ENCODE measurements at places on chromosomes 2 and 18.

GRCh38 chr2:25699216-25699615 lies 25.8 kb upstream of the DTNB start:
- no peak for DNase-seq

DNA sequence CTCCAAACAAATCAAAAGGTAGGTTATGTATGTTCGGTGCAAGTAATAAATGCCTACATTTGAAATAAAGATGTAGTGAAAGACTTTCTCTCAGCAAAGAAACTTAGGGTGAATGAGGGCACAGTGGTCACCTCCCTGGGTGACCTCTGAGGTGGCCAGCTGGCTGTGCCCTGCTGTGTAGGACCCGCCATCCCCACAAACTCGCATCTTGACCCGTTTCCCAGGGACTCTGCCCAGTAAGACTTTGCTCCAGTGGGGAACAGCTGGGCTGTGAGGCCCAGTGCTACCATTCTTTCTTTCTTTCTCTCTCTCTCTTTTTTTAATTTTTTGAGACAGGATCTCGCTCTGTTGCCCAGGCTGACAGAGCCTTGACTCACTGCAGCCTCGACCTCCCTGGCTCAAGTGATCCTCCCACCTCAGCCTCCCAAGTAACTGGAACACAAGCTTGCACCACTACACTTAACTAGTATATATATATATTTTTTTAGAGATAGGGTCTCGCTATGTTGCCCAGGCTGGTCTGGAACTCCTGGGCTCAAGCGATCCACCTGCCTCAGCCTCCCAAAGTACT lies 8.2 kb upstream of the GAREM2 start:
- DNase-seq, result no peak

DNA sequence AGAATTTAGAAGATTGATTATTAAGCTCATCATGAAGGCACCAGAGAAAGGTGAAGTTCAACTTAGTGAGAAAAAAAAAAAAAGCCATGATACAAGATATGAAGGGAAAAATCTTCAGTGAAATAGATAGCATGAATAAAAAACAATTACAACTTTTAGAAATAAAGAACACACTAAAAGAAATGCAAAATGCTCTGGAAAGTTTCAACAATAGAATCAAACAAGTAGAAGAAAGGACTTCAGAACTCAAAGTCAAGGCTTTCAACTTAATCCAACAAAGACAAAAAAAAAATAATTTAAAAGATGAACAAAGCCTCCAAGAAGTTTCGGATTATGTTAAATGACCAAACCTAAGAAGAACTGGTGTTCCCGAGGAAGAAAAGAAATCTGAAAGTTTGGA lies 105.5 kb downstream of the GRB14 start:
- DNase-seq, result no peak

DNA sequence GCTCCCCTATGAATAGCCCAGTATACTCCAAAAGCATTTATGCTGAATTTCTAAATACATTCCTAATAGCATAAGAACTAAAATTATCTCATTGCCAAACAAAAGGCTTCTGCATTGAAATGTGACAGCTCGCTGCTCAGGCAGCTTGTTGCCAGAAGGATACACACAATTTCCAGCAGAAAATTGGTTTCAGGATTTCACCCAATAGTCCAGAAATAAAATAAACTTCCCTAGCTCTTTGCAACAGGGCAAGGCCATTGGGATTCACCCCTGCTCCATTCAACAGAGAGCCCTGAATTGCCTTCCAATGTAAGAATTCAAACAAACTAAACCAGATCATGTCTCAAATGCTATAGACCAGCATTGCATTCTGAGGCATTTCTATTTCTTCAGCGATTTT lies 70.7 kb downstream of the RBM43 start:
- no peak for DNase-seq

- DNase-seq, result no peak
These were observed 172.5 kb downstream of the FIGN start for GRCh38 chr2:163563336-163563735.

- DNase-seq, result no peak
These were observed 8.2 kb downstream of the ERBB4 start for GRCh38 chr2:212530373-212530772.

DNA sequence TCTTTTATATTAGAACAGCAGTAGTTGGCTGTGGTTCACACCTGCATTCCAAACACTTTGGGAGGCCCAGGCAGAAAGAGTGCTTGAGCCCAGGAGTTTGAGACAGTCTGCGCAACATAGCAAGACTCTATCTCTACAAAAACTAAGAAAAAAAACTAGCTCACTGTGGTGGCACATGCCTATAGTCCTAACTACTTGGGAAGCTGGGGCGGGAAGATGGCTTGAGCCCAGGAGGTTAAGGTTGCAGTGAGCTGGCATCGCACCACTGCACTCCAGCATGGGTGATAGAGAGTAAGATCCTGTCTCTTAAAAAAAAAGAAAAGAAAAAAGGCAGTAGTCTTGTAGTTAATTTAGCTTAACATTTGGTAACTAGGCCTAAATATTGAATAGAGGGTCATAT lies 136.6 kb downstream of the AGPS start:
- no peak for DNase-seq

GRCh38 chr2:40488101-40488601 lies 36.3 kb upstream of the SLC8A1 start:
- no peak for DNase-seq

- DNase-seq, result no peak
These were observed 367.6 kb downstream of the EIPR1 start for GRCh38 chr2:3010001-3010400.

DNA sequence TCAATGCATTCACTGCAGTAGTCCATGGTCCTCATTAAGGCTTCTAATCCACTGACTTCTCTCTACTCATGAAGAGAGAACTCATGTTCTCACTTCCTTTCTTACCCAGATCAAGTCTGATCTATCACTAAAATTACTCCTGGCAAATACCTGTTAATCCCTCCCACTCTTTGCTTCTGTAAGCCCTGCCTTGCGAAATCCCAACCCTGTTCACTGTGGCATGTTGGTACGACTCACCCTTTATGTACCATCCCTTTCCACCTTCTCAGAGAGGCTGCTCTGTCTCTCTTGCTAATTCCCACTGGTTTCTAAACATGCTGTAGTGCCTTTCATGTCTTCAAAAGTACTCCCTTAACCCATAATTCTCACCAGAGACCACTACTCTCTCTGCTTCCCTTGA lies 272.2 kb upstream of the ACVR2A start:
- no peak for DNase-seq

DNA sequence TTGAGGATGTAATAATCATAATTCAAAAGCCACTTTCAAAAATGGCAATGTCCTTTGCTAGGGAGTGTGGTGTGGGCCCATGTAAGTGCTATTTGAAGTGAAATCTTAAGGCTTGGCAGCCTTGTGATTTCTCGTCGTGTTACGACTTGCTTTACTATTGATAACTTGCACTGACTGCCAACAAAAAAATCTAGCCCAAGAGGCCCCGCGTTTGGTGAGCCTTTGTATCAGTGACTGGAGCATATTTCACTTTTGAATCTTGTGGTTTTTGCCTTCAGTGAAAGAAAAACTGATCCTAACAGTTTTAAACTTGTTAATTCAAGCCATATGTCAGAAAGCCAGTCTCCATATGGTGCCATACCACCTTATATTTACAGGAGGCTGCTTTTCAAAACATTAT lies 248.0 kb downstream of the TMEM182 start:
- DNase-seq, result no peak

DNA sequence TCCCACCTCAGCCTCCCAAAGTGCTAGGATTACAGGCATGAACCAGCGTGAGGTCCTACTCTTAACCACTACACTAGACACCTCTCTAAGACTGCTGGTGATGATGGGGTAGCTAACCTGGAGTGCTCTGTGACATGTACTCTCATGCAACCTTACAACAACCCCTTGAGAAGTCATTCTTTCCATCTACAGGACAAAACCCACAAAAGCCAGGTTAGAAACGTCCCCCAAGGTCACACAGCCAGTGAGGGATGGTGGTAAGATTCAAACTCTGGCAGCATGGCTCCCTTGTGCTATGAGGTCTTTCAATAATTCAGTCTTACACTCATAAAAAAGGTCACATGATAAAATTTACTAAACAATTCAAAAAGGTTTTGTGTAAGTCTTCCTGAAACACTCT lies 94.8 kb upstream of the SERTAD2 start:
- DNase-seq, result no peak

- no peak for DNase-seq
These were observed 47.0 kb upstream of the SEMA4C start for GRCh38 chr2:96916646-96917543.

- no peak for DNase-seq
These were observed 10.9 kb downstream of the TMBIM1 start for GRCh38 chr2:218281449-218281848.

GRCh38 chr2:1132328-1132969 lies 181.8 kb downstream of the SNTG2 start:
- no peak for DNase-seq

DNA sequence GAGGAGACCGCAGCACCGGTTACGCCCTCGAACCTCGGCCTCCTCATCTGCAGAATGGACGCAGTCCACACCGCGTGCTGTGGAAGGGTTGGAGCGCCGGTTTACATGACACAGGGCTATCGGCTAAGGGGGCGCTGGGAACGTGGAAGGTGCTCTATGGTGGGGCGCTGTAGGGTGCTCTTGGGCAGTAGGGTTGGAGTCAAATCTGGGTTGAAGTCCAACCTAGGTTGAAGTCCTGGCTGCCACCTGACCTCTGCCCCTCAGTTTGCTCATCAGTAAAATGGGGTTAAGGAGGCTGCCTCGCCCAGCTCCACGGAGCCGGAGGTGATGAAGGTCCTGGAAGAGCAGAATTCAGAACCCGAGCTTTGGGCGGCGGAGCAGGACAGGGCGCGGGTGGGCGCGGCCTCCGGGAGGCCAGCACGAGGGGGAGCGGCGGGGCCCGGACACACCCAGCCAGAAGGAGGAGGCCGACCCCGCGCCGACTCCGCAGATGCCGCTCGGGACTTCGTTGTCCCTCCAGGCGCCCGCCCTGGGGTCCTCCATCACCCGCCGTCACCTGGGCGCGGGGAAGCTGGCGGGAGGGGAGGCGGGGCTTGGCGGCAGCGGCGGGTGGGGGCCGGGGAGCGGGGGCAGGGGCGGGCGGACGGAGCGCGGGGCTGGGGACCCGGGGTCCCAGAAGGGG lies 558 bp upstream of the GAREM2 start:
- DNase-seq, result no peak

Data from stimulated activated CD4-positive, alpha-beta T cell treated with anti-CD3 and anti-CD28 coated beads, Interleukin-1b, Interleukin-23, amount 100 ng/mL, for 1 hour (primary cell).